ENCODE measurements at places on chromosomes 1 and 21. TPM values are rescaled to one million over a fixed set of nuclear protein-coding genes. Genes with fewer than 3 reads are reported as not detected.

CAMK1G gene
- 0.57 TPM for total RNA-seq

SOX13 gene
- 30.2 TPM for total RNA-seq

SPRR2G gene
- total RNA-seq = not detected

CHML gene
- total RNA-seq = 0.30 TPM

S100A14 gene
- total RNA-seq = 0.32 TPM

ACTL8 gene
- not detected for total RNA-seq

AGMAT gene
- 1.4 TPM for total RNA-seq

OPTC gene
- not detected for total RNA-seq

DNA sequence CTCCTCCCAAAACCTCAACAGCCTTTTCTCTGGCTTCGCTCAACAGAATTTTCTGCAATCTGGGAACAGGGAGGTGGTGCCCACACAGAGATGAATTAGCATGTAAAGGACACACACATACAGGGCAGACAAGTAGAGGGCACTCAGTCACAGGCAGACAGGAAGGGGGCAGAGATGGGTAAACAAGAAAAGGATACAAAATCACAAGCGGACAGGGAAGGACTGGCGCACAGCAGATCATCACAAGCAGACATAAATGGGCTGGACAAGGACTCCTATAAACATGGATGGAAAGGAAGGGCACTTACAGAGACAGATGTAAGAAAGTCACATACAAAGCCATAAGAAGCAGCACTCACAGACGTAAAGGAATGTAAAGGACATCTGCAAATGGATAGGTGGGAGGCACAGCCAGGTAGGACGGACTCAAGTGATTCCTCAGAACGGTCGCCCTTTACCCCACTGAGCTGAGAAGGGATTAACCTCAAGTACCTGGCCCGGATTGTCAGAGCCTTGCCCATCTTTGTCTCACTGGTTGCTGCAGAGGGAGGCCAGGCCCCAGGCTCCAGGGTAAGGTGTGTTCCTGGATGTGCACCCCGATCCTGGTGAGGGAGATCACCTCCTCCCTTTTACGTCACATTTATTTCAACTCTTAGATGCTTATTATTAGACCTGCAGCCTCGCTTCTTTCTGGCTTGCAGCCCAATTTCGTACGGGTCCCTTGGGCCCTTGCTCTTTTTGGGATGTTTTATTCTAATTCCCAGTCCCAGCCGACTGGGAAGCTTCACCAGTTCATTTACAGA, 836 bp upstream of the PRCC start:
- DNase-seq = no peak
- no peaks in the 10 kb centered on the region for H3K27me3 ChIP-seq

DNA sequence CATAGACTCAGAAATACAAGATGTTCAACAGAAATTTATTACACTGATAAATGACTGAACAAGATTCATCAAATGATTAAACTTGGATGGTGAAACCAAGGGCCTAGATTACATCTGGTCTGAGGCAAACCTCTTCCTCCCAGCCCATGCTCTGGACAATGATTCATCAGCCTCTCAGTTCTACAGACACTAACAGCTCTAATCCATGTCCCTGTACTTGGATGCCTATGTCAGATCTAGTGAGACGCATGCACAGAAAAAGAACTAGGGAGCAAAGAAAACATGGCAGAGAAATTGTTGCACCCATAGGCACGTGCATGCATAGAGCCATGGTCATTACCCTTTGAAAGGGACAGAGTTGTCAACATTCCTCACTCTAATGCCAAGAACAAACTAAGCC, 250.1 kb downstream of the KCNH1 start:
- H3K27me3 ChIP-seq = peaks cover 5% of the 10 kb centered on the region
- H3K4me1 ChIP-seq = no peaks in the 10 kb centered on the region
- H3K4me3 ChIP-seq = no peak overlapping the region
- no peak overlapping the region for H3K27ac ChIP-seq

DNA sequence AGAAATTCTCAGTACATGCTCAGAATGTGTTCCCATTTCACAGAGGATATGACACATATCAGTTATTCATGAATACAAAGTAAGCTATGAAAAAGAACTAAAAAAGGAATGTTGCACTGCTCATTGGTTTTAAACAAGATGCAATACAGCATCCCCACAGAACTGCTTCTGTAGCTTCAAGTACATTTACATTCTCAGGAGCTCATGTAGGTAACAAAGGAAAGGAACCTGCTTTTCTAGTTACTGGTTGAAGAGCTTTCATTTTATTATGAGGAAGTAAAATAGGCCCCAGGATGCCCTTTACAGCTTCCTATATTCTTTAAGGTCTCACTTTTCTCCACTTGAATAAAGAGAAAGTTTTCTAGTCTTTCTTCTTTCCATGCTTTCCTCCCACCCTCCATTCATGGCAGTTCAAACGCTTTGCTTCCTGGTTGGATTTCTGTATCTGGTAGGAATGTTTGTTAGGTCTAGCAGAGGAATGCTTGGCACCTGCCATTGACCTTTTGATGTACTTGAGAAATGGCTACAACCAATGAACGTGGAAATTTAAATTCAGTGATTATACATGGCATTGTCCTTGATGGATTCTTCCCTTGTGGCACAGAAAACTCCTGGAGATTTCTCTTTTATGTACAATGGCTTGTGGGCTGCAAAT, 27.1 kb upstream of the KCNK2 start:
- H3K27me3 ChIP-seq = no peaks in the 10 kb centered on the region
- no peak overlapping the region for H3K27ac ChIP-seq
- H3K36me3 ChIP-seq = no peaks in the 10 kb centered on the region
- no peak overlapping the region for H3K4me3 ChIP-seq
- no peak for DNase-seq

GRCh38 chr1:245684571-245684970, 529.8 kb downstream of the KIF26B start:
- no peaks in the 10 kb centered on the region for H3K4me1 ChIP-seq
- H3K27ac ChIP-seq = no peak overlapping the region
- peak; percentile 49 for DNase-seq
- no peaks in the 10 kb centered on the region for H3K27me3 ChIP-seq
- no peak overlapping the region for H3K4me3 ChIP-seq

DNA sequence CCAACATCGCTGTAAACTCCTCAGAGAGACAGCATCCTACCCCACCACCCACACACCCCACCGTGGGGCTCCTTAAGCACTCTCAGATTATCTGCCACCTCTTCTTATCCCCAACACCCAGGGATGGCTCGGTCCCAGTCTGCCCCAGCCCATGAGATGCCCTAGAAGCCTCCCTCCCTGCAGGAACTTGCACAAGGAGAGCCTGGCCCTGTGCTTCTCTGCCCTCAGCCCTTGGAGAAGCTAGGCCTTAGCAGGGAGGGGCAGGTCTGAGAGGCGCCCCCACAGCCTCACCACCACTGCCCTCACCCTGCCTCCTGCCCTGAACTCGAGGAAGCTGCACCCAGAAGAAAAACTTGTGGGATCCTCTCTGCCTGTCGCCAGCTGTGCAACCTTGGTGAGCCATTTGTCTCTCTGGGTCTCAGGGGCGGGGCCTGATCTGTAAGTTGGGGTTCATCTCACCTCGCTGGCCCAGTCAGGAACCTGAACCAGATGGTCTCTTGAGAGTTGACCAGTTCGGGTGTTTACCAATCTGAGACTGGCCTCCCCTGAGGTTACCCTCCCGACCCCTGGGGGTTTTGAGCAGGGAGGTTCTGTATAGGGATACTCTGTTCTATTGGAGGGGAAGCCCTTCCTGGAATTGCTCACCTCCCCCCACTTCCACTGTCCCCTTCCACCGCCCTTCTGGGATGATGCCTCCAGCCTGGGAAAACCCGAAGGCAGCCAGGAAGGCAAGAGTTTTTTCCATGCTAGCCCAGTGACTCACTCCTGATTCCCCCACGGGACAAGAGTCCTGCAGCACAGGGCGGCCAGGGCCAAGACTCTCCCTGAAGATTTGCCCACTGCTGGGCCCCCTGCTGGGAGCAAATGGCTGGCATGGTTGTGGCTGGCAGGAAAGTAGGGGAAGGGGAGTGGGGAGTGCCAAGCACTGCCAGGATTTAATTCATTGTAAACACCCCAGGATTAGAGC, at the start of gene S100A3:
Gene S100A3 (minus strand): TSS at position 537 of the 967 bp plus-strand sequence. CDS start 773 bp downstream, outside the sequence.
- no peak within 1 kb of the TSS for H3K4me3 ChIP-seq
- no peak within 1 kb of the TSS for H3K27ac ChIP-seq
- DNase-seq = peak; percentile 80
- H3K27me3 ChIP-seq = no peaks in the 10 kb centered on the region
- no peaks in the 10 kb centered on the region for H3K36me3 ChIP-seq

DNA sequence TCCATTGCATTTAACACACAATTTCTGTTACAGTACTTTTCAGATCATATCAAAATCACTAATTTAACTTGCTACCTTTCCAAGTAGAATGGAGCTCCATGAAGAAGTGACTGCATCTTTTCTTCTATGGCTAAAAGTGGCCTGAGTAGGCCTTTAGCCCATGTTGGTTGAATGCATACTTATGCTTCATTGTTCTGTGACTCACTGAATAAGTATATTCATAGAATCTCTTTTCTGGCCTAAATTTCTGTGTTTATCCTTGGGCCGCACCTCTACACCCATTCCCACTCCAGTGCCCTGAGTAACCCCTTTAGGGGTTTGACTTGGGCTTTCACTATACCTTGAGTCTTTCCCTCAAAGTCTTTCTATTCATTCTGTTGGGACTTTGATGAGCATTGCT, 42.1 kb upstream of the ARHGAP29 start:
- H3K4me3 ChIP-seq = no peak overlapping the region
- H3K27ac ChIP-seq = no peak overlapping the region
- no peaks in the 10 kb centered on the region for H3K36me3 ChIP-seq
- no peaks in the 10 kb centered on the region for H3K27me3 ChIP-seq
- DNase-seq = no peak

GRCh38 chr1:3242408-3243260, 173.6 kb downstream of the PRDM16 start:
- H3K4me3 ChIP-seq = no peak overlapping the region
- no peaks in the 10 kb centered on the region for H3K4me1 ChIP-seq
- no peaks in the 10 kb centered on the region for H3K36me3 ChIP-seq
- H3K27me3 ChIP-seq = peaks cover 24% of the 10 kb centered on the region
- H3K27ac ChIP-seq = no peak overlapping the region
- DNase-seq = no peak

DNA sequence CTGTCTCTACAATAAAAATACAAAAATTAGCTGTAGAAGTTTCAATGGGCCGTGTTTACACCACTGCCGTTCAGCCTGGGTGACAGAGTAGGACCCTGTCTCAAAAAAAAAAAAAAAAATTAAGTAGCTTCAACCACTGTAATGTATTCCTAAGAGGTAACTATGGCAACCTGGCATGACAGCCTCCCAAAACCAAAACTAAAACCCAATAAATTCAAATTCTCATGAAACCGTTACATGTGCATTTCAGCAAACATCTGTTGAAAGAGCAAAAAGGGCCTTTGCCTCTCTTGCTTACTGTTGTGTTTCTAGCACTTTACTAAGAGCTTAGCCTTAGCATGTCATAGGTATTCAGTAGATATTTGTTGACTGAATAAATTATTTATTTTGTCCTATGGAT, 33.5 kb downstream of the ODR4 start:
- no peak overlapping the region for H3K4me3 ChIP-seq
- H3K27ac ChIP-seq = no peak overlapping the region
- no peak for DNase-seq
- no peaks in the 10 kb centered on the region for H3K4me1 ChIP-seq
- no peaks in the 10 kb centered on the region for H3K27me3 ChIP-seq
- H3K36me3 ChIP-seq = no peaks in the 10 kb centered on the region

DNA sequence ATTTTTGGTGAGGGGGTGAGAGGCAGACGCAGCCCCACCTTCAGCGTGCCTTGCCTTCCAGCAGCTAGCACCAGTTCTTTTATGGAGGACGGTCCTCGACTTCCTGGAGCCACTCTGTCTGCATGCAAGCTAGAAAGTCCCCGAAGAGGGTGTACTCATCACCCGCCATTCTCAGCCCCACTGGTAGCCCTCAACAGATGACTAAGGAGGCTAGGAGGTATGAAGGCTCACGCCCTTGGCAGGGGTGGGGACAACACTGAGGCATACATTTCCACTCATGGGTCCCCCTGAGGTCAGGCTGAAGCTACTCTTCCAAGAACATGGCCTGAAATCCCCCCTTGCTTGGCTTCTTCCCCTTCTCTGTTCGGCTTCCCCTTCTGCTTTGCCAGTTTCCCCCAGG, 8.9 kb upstream of the PTPRF start:
- no peaks in the 10 kb centered on the region for H3K36me3 ChIP-seq
- H3K4me1 ChIP-seq = no peaks in the 10 kb centered on the region

DNA sequence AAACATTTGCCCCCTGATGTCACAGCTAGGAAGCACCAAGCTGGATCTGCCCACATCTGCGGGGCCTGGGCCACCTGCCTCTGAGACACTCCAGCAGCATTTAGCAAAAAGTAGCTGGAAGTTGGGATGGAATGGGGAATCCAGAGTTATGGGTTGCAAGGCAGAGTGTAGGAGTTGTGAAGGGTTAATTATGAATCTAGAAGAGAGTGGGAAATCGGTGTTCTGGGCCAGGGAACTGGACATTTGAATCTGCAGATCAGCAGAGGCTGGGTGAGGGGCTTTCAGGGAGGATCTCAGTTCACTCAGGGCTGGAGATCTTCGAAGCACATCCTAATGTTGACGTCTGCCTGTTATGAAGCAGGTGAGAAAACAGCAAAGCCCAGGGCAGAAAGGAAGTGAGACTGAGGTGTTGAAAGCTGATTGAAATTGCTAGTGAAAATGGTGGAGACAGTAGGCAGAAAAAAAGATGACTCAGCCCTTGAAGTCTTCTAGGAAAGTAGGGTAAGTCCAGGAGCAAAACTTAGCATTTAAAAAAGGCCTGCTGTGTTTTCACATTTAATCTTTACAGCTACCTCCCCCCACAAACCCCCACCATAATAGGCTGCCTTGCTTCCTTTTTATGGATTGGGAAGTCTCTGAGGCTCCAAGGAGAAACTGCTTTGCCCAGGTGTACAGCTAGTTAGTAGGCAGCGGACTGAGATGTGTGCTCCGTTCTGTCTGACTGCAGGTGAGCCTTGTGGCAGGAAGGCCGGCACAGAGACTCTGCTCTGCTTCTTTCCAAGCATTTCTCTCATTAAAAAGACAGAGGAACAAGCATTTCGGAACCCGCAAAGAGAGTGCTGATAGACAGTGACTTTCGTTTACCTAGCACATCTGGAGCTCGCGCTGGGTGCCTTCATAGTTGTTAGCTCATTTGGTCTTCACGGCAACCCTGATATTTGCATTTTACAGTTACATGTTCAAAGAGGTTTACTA, 7.2 kb downstream of the VANGL1 start:
- H3K4me1 ChIP-seq = peaks cover 25% of the 10 kb centered on the region
- DNase-seq = no peak
- no peaks in the 10 kb centered on the region for H3K36me3 ChIP-seq
- no peak overlapping the region for H3K4me3 ChIP-seq

DNA sequence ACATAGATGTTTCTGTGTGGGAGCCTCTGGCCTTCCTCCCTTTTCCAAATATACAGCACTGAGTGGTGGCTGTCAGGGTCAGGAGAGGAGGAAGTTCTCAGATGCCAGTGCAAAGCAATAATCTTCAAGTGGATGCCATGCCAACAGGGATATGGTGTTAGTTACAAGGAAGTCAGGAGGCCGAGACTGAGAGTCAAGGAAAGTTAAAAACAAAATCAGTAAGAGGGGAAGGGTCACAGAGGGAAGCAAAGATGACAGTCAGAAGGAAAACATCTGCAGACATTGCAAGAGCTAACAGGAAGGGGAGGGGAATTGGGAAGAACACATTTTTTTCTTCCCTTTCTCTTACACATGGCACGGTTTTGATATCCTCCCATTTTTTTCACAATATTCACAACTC, 691.4 kb downstream of the ADGRL2 start:
- no peak overlapping the region for H3K4me3 ChIP-seq
- no peaks in the 10 kb centered on the region for H3K36me3 ChIP-seq
- no peaks in the 10 kb centered on the region for H3K4me1 ChIP-seq
- DNase-seq = no peak
- no peak overlapping the region for H3K27ac ChIP-seq

- peaks cover 54% of the 10 kb centered on the region for H3K4me1 ChIP-seq
- H3K27ac ChIP-seq = peak overlapping the region; percentile 86
- peak; percentile 88 for DNase-seq
- H3K4me3 ChIP-seq = no peak overlapping the region
- no peaks in the 10 kb centered on the region for H3K36me3 ChIP-seq
These were observed 1.8 kb upstream of the FABP3 start for GRCh38 chr1:31374511-31375196.
